Tibial nerve (tissue), 4 donors: ENCODE measurements at places on chromosomes 13 and 19.

DNA sequence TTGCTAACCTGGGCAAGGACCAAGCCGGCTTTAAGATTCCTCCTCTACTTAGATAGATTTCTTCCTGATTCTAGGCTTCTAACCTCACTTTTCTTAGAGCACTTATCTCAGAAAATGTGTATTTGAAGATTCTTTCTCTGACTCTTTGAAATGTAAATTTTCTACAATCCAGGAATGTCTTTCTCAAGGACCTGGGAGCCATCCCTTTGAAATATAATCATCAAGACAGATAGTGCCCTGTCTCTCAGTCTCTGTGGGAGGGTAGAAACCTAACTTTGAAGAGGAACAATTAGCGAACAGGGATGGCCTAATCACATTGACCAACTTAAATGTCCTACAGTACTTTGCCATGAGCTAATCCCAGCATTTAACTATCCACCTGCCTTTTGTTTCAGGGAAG, 1646.0 kb downstream of the PCDH9 start:
- no peak for DNase-seq

- no peak for DNase-seq
Observed at GRCh38 chr19:14337510-14337909, 43.7 kb upstream of the ADGRE5 start.

- no peak for DNase-seq
Observed at GRCh38 chr13:85099245-85099644, 700.0 kb downstream of the SLITRK6 start.

DNA sequence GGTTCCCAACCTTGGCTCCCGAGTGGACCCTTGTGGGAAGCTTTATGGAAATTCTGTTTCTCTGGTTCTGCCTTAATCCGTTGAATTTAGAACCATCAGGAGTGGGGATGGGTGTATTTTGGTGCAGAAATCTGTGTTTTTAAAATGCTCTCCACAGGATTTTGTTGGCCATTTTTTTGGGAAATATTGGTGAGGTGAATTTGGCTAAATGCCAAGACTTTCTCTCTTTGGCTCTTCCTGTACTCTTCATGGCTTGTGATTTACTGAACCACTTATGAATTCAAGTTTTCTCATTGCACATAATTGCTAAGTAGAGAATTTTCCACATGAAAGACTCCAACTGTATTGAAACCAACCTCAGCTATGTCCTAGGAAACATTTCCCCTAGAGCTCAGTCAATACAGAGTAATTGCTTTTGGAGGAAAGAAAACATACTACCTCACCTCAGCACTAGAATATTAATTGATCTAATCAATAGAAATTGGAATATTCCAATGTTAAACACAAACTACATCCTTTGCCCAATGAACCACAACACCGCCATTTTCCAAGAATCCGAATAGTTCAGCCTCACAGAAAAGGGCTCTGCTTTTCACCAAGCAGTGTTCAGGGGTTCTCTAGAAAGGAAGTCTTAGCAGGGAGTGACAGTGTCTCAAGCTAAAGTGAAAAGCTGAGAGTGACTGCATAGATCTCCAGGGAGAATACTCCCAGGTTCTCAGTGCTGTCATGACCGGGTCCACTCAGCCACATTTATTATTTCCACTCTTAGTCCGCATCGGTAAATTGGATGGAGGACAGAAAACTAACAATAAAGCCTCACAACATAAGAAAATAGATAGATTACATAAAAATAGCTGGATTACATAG, 60.3 kb downstream of the ERCC5 start:
- no peak for DNase-seq

- no peak for DNase-seq
Observed at GRCh38 chr13:98184792-98185191, 7.7 kb upstream of the RNF113B start.

DNA sequence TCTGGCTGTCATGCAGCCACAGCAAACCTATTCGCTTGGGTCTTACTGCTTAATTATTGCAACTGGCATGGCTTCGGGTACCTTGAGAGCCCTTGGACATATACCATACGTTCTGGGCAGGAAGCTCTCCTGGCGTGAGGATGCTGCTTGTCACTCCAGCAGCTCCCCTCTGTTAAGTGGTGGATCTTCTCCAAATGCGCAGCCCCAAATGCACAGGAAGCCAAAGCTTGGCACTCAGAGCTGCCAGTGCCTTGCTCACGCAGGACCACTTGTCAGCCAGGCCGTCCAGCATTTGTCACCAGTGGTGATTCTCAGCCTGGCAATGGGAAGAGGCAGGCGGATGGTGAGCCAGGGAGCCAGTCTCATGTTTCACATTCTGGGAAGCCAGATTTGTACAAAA, 158.6 kb downstream of the KATNAL1 start:
- no peak for DNase-seq

DNA sequence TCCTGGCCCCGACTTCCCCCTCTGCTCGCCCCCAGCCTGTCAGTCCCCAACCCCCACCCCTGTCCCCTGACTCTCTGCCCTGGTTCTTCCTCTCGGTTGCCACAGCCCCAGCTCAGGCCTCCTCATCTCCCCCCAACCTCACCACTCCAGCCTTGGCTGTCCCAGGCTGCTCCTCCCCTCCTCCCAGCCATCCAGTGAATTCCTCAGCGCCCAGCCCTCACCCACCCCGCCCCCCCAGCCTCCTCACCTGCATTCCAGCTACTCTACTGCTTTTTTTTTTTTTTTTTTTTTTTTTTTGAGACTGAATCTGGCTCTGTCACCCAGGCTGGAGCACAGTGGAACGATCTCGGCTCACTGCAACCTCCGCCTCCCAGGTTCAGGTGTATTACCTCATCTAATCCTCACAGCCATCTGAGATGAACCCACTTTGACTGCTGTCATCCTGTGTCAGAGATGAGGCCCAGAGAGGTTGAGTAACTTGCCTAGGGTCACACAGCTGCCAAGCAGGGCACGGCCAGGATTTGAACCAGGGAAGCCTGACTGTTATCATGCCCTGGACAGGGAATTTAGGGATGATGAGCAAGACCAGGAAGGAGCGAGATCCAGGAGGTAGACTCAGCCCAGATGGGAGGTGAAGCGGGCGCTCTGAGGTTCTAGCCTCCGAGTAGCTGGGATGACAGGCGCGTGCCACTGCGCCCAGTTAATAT, 2.6 kb downstream of the SULT2B1 start:
- DNase-seq, result no peak

DNA sequence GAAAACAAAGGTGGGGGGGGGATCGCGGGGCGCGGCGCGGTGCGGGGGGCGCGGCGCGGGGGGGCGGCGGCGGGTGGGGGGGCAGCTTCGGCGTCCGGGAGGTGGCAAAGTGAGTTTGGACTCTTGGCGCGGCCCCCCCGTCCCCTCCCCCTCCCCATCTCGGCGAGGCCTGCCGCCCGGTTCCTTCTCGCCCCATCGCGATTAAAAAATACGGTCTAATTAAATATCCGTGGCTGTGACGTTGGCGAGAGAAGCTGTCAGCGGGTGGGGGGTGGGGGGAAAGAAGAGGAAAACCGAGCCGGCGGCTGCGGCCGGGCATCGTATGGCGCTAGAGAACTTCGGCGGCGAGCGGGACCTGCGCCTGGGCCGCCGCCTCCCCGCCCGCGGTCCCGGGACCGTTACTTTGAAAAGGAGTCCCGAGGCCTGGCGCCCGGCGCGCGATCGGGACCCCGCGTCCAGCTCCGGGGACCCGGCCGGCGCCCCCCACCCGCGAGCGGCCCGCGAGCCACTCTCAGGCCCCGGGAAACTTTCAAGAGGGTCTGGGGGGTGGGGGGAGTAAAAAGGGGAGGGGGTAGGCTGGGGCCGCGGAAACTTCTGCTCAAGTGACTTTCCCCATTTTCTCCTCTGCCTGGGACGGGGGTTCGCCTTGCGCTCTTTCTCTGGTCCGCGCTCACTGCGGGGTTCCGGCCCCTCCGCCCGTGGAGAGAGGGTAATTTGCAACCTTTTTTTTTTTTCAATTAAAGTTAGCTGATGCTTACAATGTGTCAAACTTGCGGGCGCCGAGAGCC, 146.3 kb upstream of the ZNF536 start:
- DNase-seq, result no peak

GRCh38 chr19:51695088-51695487, 2.0 kb downstream of the SPACA6 start:
- no peak for DNase-seq

DNA sequence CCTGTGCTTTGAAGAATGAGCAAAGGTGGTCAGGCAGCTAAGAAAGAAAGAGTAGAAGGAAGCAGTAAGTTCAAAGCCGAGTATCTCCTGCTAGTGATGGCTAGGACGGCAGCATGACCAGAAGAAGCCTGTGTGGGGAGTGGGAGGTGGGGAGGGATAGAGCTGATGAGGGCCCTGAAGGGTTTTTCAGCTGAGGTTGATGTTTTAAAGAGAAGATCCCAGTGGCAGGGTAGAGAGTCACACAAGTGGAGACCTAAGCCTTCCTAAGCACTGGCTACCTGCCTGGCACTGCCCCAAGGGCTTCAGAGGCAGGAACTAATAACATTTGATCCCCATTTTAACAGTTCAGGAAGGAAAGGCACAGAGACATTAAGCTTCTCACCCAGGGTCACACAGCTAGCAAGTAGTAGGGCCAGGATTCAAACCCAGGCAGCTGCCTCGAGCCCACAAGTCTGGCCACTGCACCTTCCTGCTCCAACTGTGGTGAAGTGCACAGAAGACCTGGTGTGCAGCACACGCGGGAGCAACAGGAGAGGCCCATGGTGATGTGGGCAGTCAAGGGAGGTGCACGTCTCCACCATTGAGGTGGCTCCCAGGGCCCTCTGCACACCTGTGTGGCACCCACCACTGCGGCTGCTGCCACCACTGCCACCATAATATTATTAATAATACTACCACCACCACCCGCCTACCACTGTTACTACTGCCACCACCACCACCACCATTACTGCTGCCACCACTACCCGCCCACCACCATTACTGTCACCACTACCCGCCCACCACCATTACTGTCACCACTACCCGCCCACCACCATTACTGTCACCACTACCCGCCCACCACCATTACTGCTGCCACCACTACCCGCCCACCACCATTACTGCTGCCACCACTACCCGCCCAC, 22.1 kb downstream of the CUL4A start:
- no peak for DNase-seq
